ENCODE measurements at places on chromosomes 5 and 9.

DNA sequence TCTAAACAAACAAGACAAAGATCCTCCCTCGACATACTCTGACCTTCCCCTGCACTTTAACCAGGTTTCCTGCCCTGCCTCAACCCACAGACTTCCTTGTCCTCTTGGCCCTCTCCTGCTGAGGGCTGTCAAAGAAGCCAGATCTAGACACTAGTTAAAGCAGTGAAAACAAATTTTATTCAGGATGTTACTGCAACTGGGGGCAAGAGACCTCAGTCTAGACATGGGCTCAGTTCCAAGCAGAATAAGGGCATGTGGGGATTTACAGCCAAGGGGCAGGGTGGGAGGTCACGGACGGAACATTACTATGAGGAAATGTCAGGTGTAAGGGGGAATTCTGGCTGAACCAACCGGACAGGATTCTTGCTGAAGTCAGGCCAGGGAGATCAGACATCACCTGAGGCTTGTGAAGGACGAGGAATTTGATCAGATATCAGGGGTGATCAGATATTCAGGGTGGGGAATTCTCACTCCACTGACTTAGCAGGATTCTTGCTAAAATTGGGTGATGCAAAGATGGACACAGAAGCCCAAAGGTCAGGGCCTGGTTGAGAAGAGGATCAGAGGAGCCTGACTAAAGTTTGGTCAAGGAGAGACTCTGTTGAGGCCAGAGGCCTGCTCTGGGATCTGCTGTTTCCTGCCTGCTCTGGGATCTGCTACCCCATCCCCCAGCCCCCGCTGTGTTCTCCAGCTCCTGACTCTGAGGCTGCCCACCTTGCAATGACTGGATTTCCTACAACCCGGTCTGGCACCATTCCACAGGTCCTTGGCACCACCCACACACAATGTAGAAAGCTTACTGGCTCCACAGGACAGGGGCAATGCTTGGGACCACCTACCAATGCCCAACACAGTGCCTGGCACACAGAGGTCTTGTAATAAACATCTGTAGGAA lies 21.5 kb downstream of the GABBR2 start:
- no peak for DNase-seq

- no peak for DNase-seq
Observed at GRCh38 chr9:23615569-23615968, 210.5 kb downstream of the ELAVL2 start.

DNA sequence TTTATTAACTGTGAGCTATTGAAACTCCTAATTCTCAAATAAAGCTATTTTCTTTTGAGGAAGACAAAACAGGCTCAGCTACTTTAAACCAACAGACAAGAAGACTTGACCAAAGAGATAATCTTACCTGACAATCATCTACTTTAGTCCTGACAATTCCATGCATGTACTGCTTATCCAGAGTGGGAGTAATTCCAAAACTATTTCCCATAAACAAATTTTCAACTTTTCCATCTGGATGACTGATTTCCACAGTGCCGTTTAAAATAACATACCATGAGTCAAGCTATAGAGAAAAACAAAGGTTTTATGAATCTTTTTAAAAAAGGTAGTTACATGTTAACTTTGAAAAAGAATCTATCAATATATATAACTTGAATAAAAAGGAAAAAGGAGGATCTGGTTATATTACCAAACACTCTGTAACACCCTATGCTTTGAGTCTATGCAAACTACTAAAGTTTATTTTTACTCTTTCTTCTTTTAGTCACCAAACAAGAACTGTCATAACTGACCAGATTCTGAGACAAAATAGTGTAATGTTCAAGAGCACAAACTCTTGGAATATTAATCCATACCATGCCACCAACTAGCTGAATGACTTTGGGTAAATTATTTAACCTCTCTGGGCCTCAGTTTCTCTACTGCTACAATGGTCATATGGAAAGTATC lies 129.7 kb downstream of the RAPGEF6 start:
- no peak for DNase-seq

GRCh38 chr5:135235551-135236227 lies 163.3 kb downstream of the MACROH2A1 start:
- no peak for DNase-seq

- no peak for DNase-seq
Observed at GRCh38 chr5:37146896-37147295, 102.3 kb downstream of the CPLANE1 start.

DNA sequence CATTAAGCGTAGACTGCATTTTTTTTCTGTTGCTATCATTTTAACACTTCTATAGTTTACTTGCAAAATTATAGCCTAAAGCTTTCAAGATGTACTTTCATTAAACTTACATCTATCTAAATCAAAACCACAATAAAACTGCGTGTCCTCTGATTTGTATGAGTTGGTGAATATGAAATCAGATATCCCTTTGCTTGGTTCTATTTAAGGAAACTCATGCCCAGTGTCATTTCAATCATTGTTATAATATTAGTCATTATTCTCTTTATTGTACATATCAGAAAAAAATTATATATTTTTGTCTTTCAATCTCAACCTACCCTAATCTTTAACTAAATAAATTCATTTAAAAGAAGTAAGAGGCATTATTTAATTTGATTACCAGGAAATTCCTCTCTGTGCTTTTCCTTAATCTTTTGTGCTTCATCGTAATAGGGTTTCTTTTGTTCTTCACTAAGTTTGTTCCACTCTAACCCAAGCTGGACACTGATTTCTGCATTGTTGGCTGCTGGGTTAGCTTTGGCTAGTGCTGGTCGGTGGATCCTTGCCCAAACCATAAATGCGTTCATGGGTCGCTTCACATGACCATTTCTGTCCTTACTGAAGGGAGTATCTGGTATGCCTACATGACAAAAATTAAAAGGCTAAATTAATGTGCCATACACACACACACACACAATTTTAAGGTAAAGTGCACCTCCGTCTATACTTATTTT lies 3.8 kb downstream of the SOX30 start:
- DNase-seq, result no peak

- peak; percentile 57 for DNase-seq
Observed at GRCh38 chr5:170603578-170604565, 100.1 kb downstream of the KCNIP1 start.

DNA sequence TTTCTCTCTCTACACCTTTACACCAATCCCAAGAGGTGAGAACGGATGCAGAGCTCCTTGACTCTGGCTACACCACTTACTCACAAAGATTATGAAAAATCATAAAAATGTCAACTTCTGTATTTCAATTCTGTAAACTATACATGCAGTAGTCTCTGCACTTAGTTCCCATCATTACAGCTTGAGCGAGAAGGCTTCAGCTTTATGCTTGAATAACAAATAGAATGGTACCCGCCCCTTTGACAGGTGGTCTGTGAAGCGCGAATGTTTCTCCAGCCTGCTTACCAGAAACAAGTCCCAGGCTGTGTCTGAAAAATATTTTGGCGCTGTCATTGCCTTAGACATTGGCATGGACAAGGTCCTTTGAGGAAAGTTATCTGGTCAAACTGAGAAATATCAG lies 562.4 kb upstream of the CLINT1 start:
- no peak for DNase-seq

- no peak for DNase-seq
Observed at GRCh38 chr5:12885018-12885417, 980.8 kb upstream of the CTNND2 start.

DNA sequence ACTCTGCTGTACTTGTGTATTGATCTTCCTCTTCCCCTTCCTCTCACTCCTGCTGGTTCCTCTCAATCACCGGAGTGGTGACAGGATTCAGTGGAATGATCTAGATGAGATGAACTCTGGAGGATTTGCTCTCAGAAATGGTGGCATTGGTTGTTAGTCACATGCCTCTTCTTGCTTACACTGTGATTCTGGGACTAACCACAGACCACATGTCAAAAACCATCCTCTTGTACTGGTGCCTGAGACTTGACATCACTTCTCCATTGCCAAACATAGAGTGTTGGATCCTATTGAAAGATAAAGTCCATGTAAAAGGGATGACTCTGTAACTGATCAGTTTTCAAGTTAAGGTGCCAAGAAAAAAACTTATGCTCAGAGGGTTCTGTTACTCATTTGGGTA lies 506.5 kb downstream of the DMAC1 start:
- no peak for DNase-seq

DNA sequence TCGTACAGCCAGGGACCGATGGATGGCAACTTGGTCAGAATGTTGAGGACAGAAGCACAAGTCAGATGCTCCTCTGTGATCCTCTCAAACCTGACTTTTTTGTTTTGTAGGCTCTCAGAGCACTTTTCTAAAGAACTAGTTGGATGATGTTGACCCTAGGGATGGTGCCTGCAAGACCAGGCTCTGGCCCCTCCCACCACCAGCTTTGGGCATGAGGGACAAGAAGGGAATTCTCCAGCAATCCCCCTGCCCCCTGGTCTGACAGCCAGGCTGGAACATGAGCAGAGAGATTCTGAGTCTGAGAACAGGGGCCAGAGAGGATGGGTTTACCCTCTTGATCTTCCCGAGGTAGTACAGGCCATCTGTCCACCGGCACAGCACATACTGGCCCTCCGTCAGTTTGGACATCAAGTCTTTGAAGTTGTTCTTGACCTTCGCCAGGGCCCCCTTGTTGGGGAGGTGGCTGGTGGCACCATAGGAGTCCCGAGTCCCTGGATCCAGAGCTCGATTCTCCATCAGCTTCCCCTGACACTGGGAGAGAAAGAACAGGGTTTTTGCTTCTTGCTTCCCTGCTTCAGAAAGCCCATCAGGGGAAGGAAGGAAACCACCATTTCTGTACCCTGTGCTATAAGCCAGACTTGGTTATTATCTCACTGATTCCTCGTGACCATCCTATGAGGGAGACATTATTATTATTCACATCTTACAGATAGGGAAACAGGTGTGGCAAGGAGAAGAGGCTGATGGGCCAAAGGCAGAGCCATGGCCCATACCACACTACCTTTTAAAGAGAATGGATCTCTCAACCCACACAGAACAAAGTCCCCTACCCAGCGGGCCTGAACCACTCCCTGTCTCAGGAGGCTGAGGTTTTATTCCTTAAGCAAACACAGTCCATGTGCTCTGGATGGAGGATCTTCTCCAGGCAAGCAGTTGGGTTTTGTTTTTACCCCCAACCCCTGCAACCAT lies 2.5 kb downstream of the PHF19 start:
- DNase-seq, result no peak

DNA sequence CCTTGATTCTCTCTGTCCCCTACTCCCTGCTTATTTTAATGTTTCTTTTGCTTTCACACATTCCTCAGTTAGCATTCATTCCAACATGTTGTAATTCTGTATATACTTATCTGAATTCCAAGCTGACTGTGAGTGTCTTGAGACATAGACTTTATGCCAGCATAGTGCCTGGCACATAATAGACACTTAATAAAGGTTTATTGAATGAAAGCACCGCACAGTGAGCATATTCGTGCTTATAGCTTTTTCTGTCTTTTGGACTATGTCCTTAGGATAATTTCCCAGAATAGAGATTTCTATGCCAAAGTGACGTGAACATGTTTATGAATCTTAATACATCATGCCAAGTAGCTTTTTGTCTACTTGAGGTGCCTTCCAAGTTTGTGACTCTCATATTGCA lies 174.6 kb downstream of the CD180 start:
- no peak for DNase-seq

DNA sequence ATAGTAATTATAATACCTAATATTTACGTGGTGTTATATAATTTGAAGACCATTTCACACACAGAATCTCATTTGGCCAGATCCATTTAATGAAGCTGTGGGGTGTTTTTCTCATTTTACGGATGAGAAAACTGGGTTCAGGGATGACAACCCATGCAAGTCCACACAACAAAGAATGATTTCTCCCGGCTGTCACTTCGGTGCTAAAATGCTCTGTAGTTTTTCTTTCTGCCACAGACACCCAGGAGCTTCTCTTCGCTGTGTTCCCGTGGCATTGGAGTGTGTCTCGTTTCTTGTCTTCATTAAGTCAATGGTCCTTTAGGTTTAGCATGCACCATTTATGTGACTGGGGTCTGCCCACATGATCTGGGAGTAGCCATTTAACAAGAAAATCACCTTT lies 308.5 kb downstream of the ENC1 start:
- DNase-seq, result no peak

GRCh38 chr9:35710818-35711500 lies 21.0 kb downstream of the TLN1 start:
- no peak for DNase-seq

DNA sequence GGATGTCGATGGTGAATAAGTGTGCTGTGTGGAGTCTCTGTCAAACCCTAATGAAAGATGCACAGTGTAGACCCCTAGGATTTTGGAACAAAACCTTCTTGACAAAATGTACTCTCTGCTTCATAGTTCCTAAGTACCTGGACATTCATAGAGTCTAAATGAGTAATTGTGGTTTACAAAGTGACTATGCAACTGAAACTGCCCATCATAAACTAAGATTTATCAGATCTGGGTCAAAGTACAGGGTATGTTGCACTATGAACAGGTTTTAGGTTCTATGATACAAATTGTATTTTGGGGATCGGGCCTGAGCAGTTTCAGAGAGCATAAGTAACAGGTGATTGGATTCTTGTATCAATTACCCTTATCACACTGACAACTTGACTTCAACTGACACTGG lies 79.4 kb downstream of the LURAP1L start:
- DNase-seq, result no peak

- peak; percentile 21 for DNase-seq
Observed at GRCh38 chr9:134502809-134503211, 138.8 kb upstream of the COL5A1 start.

DNA sequence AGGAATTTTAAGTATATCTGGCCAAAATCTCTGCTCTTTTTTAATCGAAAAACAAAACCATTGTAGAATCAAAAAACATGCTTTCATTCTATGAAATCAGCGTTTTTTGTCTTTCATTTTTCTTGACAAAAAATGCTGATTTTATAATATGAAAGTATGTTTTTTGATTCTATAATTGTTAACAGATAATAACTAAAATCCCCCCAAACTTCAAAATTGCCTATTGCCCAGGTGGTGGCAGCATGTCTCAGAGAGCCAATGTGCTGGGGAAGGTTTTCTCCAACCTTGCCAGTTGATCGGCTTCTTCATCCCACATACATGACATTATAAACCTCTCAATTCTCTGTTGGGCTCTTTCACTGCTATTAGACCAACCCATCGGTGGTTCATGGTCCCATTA lies 5.1 kb upstream of the SMIM15 start:
- peak; percentile 43 for DNase-seq

DNA sequence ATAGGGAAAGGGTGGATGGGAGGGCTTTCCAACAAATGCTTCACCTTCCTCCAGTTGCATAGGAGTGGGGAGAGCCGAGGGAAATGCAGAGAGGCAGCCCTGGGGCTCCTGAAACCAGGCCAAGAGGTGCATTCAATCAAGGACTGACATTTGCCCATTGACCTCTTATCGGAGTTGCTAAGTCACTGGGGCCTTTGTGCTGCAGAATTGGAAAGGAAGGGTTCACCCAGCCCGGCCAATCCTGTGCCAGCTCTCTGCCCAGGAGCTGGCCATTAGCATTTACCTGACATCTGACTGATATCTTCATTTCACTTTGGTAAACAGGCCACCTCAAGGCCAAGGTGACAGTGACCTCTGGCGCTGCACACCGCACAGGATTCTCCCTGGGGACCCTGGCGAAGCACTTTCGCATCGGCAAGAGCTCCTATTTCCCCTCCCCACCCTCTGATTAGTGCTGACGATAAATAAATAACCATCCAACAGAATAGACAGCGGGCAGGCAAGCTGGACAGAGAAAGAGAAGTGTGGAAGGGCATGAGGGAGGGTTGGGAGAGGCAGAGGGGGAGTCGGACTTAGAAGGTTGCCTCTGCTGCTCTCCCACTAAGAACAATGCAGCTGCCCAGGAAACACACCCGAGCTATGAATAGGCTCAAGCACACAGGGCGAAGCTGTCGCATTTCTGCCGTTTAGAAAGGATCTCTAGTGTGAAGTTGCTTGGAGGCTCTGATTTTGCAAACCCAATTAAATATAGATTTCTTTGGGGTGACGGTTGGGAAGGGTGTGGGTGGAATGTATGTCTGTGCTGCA lies 57.0 kb upstream of the BOD1 start:
- DNase-seq, result no peak

GRCh38 chr5:172688349-172689217 lies 47.5 kb downstream of the NEURL1B start:
- peak; percentile 96 for DNase-seq
